ENCODE measurements at places on chromosomes 5 and 9.

GRCh38 chr9:4583001-4583400, 79.1 kb upstream of the PLPP6 start:
- no peak for DNase-seq

DNA sequence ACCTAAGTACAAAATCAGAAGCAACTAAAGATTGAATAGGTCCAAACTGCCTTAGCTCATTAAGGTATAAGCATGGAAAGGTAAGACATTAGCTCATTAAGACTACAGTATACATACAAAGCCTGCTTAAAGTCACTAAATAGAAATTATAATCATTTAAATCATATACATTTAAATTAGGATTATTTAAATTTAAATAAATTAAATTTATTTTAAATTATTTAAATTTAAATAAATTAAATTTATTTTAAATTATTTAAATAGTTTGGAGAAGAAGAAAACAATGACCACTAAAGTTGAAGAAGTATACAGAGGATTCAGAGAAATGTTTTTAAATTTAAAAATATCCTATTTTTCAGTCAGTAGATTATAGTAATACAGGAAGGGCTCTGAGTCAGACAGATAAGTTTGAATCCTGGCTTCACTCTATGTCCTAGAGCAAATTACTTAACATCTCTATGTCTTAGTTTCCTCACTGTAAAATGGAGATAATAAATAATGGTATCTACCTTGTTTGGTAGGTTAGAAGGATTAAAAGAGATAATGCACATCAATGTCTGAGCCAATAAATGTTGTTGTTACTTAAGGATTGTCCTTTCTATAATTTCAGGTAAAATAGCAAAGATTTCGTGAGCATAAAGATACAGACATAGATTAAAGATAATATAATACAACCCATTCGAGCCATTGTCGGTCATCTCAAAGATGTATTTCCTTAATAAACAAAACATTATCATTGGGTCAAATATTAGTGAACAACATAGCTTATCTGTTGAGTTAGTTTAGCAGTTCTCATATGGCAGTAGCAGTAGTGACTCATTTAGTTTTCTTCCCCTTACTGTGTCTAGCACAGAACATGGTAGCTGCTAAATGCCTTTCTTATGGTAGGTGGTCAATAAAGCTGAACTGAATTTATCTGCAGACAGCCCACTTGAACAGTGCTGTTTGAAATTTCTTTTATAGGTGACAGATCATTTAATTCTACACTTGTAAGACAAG, 100.6 kb downstream of the KIAA0825 start:
- no peak for DNase-seq

- DNase-seq = peak; percentile 29
Measured at GRCh38 chr5:174084691-174085154, 39.2 kb downstream of the NSG2 start.

DNA sequence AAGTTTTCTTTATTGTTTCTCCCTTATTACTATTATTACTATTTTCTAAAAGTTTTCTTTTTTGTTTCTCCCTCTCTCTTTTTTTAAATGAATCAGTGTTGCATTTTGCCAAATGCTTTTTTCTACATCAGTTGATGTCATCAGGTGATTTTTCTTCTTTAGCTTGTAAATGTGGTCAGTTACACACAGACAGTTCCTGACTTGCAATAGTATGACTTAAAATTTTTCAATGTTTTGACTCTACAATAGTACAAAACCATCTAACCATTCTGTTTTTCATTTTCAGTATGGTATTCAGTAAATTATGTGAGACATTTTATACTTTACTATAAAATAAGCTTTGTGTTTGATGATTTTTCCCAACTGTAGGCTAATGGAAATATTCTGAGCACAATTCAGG, 443.0 kb downstream of the GADD45G start:
- DNase-seq = no peak

GRCh38 chr5:104606258-104606829, 1043.8 kb upstream of the NUDT12 start:
- no peak for DNase-seq

DNA sequence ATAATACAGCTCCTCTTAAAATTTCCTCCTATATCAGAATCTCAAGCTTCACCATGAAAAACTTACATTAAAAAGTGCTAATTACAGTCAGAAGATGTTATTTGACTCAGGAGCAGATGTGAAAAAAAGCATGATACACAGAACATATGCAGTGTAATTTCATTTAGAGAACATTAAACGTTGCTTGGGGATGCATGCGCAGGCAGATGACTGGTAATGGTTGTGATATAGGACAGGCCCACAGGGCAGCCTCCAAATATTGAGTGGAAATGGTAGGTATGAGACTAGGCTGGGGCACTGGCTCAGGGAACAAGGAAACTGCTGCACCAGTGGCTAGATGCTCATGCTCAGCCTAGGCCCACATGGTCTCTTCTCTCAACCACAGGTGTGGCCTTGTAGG, 69.7 kb downstream of the IARS1 start:
- no peak for DNase-seq

DNA sequence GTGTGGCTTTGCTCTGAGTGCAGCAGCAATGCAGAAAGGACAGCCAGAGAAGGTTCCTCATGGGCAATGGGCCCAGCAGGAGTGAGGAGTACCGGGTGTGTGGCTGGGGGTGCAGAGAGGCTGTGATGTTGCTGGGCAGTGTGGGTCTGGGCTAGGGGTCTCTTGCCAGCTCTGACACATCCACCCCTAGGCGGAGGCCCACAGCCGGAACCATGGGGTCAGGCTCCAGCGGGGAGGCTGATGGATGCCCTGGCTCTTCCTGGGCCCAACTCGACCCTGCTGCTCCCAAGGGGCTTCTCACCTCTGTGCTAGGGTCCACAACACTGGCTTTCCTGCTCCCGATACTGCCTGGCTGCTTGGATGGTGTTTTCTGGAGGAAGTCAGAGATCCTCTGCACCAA, 19.9 kb downstream of the TBC1D9B start:
- no peak for DNase-seq
